ENCODE measurements at places on chromosomes 7 and 10. TPM values are rescaled to one million over a fixed set of nuclear protein-coding genes. Genes with fewer than 3 reads are reported as not detected.

DNA sequence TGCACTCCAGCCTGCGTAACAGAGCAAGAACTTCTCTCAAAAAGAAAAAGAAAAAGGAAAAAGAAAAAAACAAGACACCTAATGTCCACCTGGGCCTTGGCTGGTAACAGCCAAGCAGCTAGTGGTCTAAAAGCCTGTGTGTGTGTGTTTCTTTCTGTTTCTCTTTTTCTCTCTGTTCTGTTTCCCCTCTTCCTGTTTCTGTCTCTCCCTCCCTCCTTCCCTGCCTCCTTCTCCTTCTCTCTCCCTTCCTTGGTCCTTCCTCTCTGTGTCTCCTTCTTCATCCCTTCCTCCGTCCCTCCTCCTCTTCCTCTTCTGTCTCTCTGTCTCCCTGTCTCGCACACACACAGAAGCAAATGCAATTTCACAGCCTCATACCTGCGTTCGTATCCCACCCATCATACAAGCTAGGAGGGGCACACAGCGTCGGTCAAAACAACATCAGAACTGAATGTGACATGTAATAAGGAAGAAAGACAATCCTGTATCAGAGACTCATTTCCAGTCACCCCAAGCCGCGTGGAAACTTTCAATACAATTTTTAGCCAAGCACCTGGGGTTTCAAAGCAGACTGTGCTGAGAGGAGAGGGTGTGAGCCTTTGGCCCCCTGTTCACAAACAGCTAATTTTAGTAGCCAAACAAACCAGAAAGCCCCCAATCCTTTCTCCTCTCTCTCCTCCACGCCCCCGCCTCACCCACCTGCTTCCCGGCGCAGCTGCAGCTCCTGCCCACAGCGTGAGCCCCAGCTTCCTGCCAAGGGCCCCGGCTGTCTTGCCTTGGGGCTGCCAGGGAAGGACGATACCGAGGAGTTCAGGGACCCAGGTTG, 50.2 kb upstream of the GNA12 start:
- no peaks in the 10 kb centered on the region for H3K36me3 ChIP-seq
- no peaks in the 10 kb centered on the region for H3K4me1 ChIP-seq
- H3K27me3 ChIP-seq: no peaks in the 10 kb centered on the region
- no peak overlapping the region for H3K4me3 ChIP-seq
- no peak overlapping the region for H3K27ac ChIP-seq

- H3K27ac ChIP-seq: no peak overlapping the region
- H3K36me3 ChIP-seq: no peaks in the 10 kb centered on the region
- H3K4me1 ChIP-seq: no peaks in the 10 kb centered on the region
- no peak overlapping the region for H3K4me3 ChIP-seq
These were observed 745.2 kb downstream of the SUGCT start for GRCh38 chr7:40879941-40880543.

GRCh38 chr10:125265579-125265955, 105.2 kb upstream of the CTBP2 start:
- no peaks in the 10 kb centered on the region for H3K27me3 ChIP-seq
- H3K27ac ChIP-seq: no peak overlapping the region
- H3K4me3 ChIP-seq: no peak overlapping the region
- H3K36me3 ChIP-seq: no peaks in the 10 kb centered on the region
- H3K4me1 ChIP-seq: no peaks in the 10 kb centered on the region
- DNase-seq: no peak

DNA sequence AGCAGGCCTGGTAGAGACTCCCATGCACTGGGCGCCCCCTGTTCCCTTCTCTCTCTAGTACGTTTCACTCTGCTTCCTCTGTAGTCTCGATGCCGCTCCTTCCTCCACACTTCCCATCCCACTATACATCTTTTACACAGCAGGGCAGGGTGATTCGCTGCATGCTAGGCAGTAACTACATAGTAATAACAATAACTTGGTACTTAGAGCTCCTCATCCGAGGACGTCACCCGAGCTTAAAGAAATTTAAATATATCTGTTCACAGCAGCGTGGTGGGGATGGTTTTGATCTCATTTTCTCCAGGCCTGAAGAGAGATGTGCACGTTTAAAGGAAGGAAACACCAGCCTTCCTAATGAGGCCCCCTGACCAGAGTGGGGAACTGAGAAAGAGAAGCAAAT, 276.9 kb downstream of the SKAP2 start:
- H3K4me3 ChIP-seq: no peak overlapping the region
- no peaks in the 10 kb centered on the region for H3K4me1 ChIP-seq
- no peak overlapping the region for H3K27ac ChIP-seq
- H3K27me3 ChIP-seq: no peaks in the 10 kb centered on the region
- H3K36me3 ChIP-seq: no peaks in the 10 kb centered on the region
- no peak for DNase-seq

- H3K27ac ChIP-seq: no peak overlapping the region
- H3K27me3 ChIP-seq: no peaks in the 10 kb centered on the region
- DNase-seq: no peak
- H3K36me3 ChIP-seq: no peaks in the 10 kb centered on the region
- no peak overlapping the region for H3K4me3 ChIP-seq
These were observed 68.9 kb downstream of the C10orf143 start for GRCh38 chr10:130041451-130042371.

Gene PROSER2
- 5.2 TPM for polyA plus RNA-seq

Gene CALN1
- under 0.01 TPM for polyA plus RNA-seq
